ENCODE measurements at places on chromosomes 7 and 10. TPM values are rescaled to one million over a fixed set of nuclear protein-coding genes. Genes with fewer than 3 reads are reported as not detected.

Gene TSPAN14
- 7.4 TPM for polyA plus RNA-seq

Gene DRGX
- polyA plus RNA-seq: not detected

Gene GNAI1
- 7.0 TPM for polyA plus RNA-seq

Gene HPS1
- 83.2 TPM for polyA plus RNA-seq

Gene ORC5
- polyA plus RNA-seq: 4.7 TPM

Gene CNPY1
- polyA plus RNA-seq: not detected

Gene PRXL2A
- polyA plus RNA-seq: 55.2 TPM

Gene LRRN3
- 2.0 TPM for polyA plus RNA-seq

Gene SEMA3C
- polyA plus RNA-seq: 12.3 TPM

Measured in small intestine (tissue), 16 donors.